ENCODE measurements at places on chromosomes 3 and 15. TPM values are rescaled to one million over a fixed set of nuclear protein-coding genes. Genes with fewer than 3 reads are reported as not detected.

DNA sequence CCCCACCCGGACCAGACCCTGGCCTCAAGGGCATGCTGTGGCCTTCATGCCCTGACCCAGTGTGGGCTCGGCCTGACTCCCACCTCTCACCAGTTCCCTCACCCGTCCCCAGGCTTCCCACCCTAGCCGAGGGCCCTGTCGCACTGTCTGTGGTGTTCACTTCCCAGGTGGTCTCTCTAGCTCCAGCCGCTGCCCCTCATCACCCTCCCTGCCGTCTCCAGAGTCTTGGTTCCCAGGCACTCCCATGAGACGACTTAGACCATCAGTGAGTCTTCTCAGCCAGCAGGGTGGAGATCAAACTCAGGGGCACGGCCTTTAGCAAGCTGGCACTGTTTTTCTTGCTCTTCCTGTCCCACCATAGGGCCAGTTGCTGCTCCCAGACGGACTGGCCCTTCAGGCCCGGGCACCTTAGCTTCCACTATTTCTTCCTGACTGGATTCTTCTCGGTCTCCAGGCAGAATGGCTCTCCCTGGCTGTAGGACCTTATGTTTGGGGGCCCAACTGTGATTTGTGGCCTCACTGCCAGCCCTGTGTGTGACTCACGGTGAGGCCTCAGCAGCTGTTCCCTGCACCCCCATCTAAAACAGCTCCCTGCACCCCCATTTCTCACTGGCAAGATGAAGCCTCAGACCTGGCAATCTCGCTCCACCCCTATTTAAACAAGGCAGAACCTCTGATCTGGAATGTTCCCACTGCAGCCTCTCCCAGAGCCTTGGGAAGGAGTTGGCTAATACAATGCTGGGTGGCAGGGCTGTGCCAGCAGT is 9.4 kb upstream of the PCSK6 start:
- DNase-seq: no peak

Gene SLC2A2
- not detected for total RNA-seq

Gene FOXL2NB
- not detected for total RNA-seq

Gene PP2D1
- total RNA-seq: not detected

All from CD8-positive, alpha-beta T cell (primary cell).